ENCODE measurements at places on chromosomes 7 and 10. TPM values are rescaled to one million over a fixed set of nuclear protein-coding genes. Genes with fewer than 3 reads are reported as not detected.

The STEAP1 gene
- 50.0 TPM for total RNA-seq

The CHST3 gene
- total RNA-seq: 52.9 TPM

The VPS37D gene
- total RNA-seq: 3.6 TPM

The MYO1G gene
- 0.12 TPM for total RNA-seq

The HOXA3 gene
- not detected for total RNA-seq

The TYW1B gene
- 3.4 TPM for total RNA-seq

The MALRD1 gene
- total RNA-seq: 3.7 TPM

The RAB19 gene
- not detected for total RNA-seq

The TEX36 gene
- total RNA-seq: 0.32 TPM

The SRRM3 gene
- total RNA-seq: 1.9 TPM

All from hair follicle dermal papilla cell (primary cell).